ENCODE measurements at places on chromosomes 6 and 20.

DNA sequence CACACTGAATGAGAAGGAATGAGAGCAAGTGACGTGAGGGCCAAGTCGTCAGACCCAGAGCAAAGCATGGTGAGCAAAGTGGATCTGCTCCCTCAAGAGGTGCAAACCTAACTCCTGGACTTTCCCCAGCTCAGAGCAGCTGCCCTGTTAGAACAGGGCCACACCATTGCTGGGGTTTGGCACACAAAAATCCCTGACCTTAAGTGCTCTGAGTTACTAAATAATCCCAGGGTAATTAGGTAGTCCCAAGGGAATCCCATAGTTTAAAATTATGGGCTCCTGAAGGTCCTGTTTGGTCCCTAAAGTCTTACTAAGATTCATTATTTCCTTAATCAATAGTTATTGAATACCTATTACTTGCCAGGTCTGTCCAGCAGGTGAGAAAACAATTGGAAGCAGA is 165.1 kb upstream of the TNFAIP3 start:
- DNase-seq: no peak

DNA sequence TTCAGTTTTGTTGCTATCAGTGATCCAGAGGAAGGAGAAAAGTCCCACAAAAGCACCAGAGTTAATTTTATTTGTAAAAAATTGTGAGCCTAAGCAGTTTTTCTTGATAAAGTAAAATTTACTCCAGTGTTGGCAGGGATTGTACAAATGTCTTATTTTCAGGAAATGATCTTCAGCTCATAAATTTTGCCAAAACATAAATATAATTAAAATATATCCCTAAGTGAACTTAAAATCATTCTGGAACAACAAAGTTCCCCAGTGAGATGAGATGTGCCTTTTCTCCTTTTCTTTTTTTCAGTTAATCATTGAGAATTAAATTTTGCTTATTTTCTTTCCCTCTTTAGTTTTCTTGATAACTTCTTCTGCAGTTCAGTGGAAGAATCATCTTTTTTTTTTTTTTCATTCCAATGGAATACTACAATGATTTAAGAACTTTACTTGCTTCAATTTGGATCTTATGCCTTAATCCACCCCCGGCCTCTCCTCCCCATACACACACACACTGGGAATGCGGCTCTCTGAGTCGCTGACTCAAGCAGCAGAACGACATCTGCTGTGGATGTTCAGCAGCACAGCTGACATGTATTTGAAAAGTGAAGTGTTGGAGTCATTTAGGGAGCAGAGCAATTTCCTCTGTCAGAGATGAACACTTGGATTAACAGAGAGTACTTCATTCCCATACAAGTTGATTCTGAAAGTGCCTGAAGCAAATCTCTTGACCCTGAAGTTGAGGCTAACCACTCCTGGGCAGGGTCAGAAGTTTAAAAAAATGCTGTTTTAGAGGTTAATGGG is 27.7 kb upstream of the LAMA4 start:
- DNase-seq: no peak

- DNase-seq: no peak
Measured at GRCh38 chr6:37456816-37457560, 24.0 kb downstream of the CMTR1 start.

- DNase-seq: no peak
Measured at GRCh38 chr20:37302981-37303380, 13.5 kb downstream of the MANBAL start.

- no peak for DNase-seq
Measured at GRCh38 chr20:36312724-36313441, 6.7 kb downstream of the DLGAP4 start.

DNA sequence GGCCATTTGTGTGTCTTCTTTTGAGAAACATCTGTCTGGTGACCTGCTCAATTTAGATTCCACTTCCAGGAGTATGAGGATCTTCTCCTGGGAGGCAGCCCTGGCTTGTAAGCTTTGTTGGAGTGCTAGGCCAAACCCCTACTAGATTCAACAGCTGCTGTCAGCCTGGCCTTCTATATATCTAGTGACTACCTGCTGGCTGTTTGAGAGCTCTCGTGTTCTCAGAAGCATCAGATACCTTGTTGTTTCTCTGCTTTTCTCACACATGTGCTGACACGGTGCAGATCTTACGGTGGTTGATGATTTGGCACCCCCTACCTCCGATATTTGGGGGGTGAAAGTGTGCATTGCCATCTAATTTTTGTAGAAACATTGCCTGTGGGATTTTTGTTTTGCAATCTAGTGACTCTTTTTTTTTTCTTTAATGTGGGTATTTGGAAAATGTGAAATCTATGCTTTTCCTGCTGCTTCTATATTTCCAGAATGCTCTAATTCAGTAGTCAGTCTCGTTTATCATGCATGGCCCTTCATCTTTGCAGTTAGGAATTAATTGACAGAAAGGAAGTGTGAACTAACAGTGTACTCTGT is 4.7 kb downstream of the CCN2 start:
- no peak for DNase-seq

- no peak for DNase-seq
Measured at GRCh38 chr6:109896341-109896740, 81.8 kb upstream of the GPR6 start.

GRCh38 chr20:32470025-32470861 is 112.1 kb downstream of the ASXL1 start:
- no peak for DNase-seq

GRCh38 chr6:27757307-27757706 is 154.9 kb downstream of the OR2B2 start:
- DNase-seq: peak; percentile 35

DNA sequence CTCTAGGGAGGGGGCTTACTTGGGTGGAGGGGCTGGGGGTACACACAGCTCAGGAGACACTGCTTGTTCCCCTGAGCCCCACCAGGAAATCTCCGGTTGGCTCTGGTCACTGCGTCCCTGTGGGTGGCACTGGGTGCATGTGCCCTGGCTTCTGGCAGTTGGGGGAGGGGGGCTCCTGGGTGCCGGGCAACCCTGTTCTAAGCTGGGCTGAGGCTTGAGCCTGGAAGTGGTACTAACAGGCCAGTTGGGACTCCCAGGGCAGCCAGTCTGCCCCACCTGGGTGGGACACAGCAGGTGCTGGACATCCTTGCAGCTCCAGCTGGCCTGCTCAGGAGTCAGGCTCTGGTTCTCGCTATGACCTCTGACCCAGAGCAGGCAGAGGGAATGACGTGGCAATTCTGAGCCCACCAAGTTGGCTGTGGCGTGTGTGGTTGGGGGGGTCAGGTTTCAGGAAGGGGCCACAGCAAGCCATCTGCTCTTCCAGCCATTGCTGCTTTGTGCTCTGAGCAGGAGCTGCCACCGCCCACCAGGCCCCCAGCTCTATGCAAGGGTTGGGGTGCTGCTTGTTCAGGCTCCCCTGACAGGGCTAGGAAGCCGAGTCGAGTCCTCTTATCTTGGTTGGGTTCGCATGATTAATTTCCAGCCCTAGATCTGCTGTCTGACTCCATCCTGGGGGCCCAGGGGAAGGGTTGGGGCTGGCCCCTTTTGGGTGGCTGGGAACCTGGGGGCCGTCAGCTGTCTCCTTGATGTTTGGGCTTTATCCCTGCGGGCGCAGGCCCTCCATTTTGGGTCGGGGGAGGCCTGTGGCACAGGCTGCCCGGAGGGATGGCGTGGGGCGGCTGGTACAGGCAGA is 590 bp downstream of the C20orf204 start:
- DNase-seq: no peak

GRCh38 chr20:38706509-38706908 is 17.8 kb upstream of the SLC32A1 start:
- DNase-seq: no peak

- DNase-seq: no peak
Measured at GRCh38 chr6:119096721-119097565, 18.5 kb upstream of the FAM184A start.

DNA sequence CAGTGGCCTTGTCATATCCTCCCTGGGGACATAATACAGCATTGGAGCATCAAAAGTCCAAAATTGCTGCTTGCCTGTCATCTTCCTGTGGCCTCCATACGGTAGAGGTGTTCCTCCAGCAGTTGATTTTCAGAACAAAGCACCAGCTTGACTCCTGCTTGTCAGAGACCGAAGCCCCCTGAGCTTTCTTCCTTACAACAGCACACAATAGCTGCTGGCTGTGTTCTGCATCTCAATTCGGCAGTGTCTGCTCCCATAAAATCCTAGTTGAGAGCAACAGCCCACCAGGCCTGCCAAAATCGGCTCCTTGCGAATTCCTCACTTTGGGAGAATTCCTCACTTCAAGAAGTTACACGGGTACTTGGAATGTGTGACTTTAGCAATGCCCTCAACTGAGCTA is 372.9 kb downstream of the SAMD5 start:
- DNase-seq: no peak

- no peak for DNase-seq
Measured at GRCh38 chr20:23159256-23159946, 73.3 kb upstream of the CD93 start.

GRCh38 chr6:166597711-166598440 is 11.4 kb upstream of the RAMACL start:
- DNase-seq: no peak

GRCh38 chr6:108117427-108118358 is 43.2 kb upstream of the OSTM1 start:
- DNase-seq: no peak

DNA sequence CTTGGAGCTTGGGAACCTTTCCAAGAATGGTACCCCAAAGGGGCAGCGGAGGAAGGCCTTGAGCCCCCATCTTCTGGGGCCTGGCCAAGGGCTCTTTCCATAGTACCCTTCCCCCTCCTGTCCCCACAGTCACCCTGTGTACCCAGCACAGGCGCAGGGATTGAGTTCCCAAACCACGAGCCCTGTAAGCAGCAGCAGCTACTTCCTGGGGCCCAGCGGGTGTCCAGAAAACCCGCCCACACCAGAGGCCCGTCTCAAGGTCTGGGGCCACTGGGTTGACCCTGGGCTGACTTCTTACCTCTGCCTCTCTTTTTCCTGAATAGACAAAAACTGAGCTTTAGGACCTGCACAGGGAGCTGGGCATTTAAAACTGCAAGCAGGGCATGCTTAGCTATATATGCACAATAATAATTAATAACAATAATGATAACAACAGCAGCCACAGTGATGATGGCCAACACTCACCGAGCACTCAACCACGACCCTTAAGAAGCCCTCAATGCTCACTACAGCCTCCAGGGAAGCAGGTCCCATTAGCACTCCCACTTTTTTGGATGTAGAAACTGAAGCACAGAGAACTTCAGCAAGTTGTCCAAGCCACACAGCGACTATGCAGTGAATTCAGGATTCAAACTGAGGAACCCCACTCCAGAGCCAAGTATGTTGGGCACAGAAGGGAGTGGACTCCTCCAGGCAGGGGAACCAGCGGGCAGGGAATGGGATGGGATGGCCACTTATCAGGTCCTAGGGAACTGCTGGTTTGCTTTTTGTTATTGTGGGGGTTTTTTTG is 14.5 kb downstream of the NOL4L start:
- DNase-seq: no peak

Measured in stimulated activated CD4-positive, alpha-beta T cell treated with anti-CD3 and anti-CD28 coated beads, Interleukin-1b, Interleukin-23, amount 100 ng/mL, for 4 hours (primary cell).